Ascending aorta (tissue), 2 donors: ENCODE measurements at places on chromosomes 4 and X.

DNA sequence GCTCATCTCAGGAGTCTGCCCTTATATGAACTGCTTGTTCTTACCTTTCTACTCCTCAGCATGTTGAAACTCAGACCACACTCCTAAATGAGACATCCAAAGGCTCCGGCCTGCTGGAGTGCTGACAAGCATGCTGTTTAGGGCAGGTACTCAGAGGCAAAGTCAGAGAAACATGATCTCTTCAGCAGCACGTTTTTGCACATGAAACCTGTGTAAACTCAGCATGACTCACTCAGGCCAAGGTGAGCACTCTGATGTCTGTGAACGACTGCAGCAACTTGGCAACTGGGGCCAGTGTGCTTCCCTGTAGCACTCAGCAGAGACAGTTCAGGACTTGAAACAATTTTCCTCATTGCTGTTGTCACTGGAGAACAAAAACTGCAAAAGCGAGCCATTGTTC is 109.6 kb downstream of the PACRGL start:
- no peak for DNase-seq

DNA sequence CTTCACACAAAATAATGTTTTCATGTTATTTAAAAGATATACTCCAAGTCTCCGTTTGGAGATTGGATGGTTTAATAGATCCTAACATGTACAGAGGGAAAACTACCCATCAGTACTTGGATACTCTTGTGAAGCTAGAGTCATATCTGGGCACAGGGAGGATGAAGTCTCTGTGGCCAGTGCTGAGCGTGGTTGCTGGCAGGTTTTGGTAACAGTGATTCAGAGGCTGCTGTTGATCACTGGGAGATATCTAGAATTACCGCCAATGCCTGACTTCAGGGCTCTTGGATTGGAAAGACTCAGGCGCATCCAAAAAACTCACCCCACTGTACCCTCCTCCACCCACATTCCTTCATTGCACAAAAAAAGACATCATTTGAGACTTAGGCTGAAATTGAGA is 107.2 kb upstream of the PGRMC2 start:
- DNase-seq = peak; percentile 76

DNA sequence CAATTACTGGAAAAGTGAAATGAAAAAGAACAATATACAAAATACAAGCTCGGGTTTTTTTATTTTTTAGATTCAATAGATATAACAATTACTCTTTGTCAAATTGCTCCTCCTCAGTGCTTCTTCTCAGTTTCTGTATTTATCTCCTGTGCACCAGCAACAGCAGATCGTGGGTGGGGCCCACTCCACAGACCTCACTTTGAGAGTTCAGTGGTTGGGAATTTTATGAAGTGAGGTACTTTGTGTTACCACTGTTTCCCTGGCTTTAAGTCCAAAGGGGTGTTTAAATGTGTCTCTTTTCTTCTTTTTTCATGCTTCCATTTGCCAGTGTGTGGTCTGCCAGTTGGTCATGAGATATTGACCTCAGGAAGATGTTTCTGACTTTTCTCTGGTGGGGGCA is 54.4 kb downstream of the KIT start:
- DNase-seq = no peak

- no peak for DNase-seq
These were observed 1452.6 kb downstream of the PCDH7 start for GRCh38 chr4:32172761-32173160.

- no peak for DNase-seq
These were observed 47.0 kb downstream of the ASIC5 start for GRCh38 chr4:155819066-155819465.

DNA sequence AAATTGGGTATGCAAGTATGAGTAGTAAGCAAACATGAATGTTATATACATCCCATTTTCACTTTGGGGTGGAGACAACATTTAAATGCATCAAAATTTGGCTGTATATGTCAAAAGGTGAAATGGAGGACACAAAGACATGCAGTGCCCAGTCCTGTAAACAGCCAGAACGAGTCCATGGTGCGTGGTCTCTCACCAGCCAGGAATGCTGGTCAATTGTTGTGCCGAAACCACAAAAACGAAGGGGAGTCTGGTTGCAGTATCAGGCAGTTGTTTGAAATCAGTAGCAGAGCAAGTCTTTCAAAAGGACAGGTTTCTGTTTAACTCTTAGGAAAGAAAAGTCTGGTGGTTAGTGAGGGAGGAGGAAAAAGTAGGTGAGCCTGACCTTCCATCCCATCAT is 22.3 kb upstream of the RNF150 start:
- no peak for DNase-seq

DNA sequence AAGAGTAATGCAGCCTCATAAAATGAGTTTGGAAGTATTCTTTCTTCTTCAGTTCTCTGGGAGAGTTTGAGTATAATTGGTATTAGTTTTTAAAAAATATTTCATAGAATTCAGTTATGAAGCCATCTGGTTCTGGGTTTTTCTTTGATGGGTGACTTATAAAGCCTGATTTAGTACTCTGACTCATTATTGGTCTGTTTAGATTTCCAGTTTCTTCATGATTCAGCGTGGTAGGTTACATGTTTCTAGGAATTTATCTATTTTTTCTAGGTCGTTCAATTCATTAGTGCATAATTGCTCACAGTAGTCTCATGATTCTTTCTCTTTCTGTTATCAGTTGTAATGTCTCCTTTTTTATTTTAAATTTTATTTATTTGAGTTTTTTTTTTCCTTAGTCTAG is 111.2 kb downstream of the CEP44 start:
- no peak for DNase-seq

- DNase-seq = no peak
These were observed 29.9 kb downstream of the BOD1L1 start for GRCh38 chr4:13597604-13598003.

GRCh38 chr4:8200302-8200975 is 1.3 kb downstream of the SH3TC1 start:
- DNase-seq = peak; percentile 77

GRCh38 chrX:55005256-55005655 is 5.1 kb downstream of the APEX2 start:
- DNase-seq = no peak

DNA sequence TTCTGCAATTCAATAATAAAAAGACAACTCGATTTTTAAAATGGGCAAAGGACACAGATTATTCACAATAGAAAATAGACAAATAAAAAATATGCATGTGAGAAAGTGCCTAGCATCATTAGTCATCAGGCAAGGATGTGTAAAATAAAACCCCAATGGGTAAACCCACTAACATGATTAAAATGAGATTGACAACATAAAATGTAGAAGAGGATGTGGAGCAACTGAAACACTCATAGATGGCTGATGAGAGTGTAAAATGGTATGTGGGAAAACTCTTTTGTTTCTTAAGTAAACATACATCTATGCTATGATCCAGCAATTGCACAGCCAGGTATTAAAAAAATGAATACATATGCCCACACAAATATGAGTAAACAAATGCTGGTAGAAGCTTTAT is 177.6 kb downstream of the IQCM start:
- no peak for DNase-seq

DNA sequence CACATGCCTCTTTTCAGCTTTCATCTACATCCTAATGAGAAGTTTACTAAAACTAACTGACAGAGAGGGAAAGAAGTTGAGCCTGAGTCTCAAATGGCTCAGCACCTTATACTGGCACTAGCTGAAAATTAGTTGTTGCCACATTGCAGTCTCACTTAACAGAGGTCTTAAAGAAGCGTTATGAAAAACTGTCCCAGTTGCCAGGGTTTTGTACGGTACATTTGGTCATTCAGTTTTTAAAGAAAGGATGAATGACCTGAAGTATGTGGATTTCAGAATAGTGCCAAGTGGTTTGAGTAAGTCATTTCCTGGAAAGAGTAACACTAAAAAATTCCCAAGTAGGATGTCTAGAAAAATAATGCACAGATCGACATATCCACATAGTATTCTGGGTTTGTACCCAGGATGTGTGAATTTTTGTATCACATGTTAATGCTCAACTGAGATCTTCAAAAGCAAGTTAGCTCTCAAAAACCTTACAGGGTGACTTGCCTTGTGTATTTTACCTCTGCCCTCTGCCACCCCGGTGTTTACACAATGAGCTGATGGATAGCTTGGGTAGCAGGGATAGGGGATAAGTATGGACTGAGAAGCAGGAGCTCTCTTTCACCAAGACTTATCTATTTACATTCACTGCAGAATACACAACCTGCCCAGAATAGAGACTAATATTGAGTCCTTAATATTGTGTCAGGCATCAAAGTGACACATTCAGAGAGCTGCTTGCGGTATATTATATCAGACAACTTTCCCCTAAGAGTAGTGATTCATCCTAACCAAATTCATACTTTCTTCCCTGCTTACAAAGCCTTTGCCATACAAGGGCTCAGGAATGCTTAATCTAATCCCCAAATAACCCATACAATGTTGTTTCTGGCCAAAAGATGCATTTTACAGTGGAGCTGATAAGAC is 1075.7 kb upstream of the PABPC4L start:
- no peak for DNase-seq

DNA sequence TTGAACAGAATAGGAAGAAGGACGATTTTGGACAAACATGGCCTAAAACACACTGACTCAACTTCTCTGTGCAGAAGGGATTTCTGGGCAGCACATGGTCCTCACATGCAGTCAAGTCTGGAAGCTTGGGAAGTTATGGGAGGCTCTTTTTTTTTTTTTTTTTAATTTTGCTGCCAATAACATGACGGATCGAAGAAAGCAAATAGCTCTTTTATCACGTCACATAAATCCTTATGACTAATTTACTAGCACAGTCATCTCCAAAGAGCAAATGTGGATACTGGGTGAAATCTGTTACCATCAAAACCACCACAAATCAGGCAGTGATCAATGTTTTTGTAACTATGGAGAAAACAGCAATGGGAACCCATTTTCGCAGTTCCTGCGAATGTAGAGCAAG is 193.3 kb upstream of the FAM9B start:
- no peak for DNase-seq

GRCh38 chrX:153411255-153411987 is at the start of gene ZFP92:
Gene ZFP92, plus strand, starts transcription at chrX:153411472. Its CDS starts 6,851 bp downstream, at chrX:153418323.
- DNase-seq = no peak

DNA sequence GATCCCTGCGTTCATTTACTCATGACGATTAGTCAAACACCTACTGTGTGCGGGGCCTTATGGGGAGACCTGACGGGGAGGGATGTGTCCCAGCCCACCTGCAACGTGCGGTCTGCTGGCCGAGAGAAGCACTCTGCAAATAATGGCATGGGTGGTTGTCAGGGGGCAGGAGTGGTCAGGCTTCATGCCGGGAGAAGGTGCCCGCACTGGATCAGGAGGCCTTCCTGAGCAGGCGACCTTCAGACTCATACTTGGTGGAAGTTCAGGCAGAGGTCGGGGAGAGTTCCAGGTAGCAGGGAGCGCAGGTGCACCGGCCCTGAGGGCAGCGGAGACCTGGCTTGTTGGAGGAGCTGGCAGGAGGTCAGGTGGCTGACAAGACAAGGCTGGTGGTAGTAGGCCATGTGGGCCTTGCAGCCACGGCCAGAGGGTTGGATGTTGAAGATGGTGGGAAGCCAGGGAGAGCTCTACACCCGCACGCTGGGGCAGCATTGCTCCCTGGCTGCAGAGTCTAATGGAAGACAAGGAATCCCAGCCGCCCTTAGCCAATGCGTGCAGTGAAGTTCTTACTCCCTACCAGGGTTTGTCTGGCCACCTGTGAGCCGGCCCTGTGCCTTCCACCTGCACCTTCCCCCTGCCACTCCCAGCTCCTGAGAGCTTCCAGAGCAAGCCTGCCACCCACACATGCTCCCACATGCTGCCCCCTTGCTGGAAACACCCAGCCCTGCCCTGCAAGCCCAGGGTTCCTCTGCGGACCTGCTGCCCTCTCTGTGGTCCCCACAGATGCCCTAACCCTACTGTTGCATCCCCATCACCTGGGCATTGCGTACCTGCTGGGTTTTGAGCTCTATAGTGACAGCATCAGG is 97.3 kb downstream of the PSAPL1 start:
- no peak for DNase-seq

DNA sequence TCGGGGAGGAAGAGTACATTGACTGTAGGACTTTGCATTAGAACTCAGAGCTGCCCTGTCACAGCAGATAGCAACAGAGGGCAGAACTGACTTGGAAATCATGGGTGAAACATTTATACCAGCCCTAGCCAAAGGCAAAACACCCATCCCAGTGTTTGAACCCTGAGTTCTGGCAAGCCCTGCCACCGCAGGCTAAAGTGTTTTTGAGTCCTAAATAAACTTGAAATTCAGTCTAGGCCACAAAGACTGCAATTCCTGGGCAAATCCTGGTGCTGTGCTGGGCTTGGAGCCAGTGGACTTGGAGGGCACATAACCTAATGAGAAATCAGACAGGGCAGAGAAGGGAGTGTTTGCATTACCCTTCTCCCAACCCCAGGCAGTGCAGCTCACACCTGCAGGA is 1015.7 kb downstream of the FSTL5 start:
- no peak for DNase-seq

- no peak for DNase-seq
These were observed 1.2 kb downstream of the IRS4 start for GRCh38 chrX:108735091-108735678.

- no peak for DNase-seq
These were observed 3.4 kb upstream of the SEPTIN6 start for GRCh38 chrX:119696251-119696890.

DNA sequence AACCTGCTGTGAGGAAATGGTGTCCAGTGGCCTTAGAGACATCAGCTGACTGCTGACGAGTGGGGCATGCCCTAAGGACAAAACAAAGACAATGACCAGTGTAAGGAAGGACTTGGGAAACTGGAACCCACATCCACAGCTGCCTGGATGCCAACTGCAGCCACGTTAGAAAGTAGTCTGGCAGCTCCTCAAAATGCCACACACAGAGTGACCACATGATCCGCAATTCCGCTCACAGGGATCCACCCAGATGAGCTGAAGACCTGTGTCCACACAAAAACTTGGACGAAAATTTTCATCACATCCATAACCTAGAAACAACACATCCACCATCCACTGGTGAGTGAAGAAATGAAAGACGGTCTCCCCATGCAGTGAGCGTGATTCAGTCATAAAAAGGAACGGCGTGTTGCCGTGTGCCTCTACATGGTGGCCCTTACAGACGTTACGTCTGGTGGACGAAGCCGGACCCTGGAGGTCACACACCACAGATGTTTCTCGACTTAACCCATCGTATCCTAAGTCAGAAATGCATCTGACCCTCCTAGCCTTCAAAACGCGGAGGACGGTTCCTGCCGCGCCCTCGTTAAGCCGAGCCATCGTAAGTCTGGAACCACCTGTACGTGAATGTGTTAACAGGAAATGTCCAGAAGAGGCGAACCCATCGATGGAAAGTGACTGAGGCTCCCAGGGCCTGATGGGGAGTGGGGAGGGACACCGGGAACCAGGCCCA is 40.6 kb upstream of the MXD4 start:
- no peak for DNase-seq

- DNase-seq = no peak
These were observed 83.2 kb downstream of the TMEM131L start for GRCh38 chr4:153549405-153549804.

DNA sequence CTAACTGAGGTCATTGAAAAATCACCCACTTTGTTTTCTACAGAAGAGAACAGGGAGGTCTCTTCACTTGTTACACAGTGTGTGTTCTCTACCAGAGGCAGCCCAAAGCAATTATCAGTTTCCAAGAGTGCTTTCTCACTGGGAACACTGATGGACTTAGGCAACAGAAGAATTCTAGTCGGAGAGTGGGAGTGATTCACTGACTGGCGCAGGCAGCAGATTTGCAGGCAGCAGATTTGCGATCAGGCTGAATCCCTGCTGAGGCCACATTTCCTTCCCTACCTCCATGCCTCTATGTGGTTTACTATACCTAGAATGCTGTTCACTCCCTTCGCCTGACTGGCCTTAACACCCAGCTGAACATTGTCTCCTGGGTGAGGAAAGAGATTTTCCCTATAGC is 6.6 kb downstream of the OCIAD2 start:
- DNase-seq = no peak
